ENCODE measurements at places on chromosomes 2 and 18.

- no peak for DNase-seq
Measured at GRCh38 chr18:47317824-47318508, 66.5 kb upstream of the SKOR2 start.

DNA sequence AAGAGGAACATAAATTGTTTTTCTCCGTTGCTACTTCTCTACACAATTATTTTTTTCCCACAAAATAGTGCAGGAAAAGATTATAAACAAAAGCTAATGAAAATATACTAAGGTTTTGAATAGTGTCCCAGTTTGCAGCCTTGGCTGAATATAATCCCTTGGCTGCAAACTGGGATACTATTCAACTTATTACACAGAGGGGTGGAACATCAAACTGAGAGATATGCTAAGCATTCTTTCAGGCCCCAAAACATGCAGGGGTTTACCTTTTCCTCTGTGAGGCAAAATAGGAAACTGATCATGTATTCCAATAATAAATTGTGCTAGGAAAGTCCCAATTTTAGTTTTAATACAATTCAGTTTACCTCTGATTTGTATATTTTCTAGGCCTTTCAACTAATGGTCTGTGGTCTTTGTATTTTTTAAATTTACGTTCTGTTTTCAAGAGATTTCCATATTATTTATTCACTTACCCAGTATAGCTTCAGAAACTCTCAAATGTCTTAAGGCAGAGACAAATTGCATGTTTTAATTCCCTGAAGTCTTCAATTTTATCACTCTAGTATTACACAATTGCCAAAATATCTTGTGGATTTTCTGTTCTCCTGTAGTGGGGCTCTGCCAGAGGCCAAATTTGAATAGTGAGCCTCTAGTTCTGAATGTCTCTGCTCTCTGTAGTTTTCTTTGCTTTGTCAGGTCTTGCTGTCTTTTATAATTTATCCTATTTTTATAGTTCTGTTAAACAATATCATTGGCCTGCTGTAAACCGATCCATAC, 63.9 kb downstream of the PPP1R1C start:
- DNase-seq = no peak

- no peak for DNase-seq
Measured at GRCh38 chr2:102044967-102045489, 53.3 kb downstream of the IL1R2 start.

DNA sequence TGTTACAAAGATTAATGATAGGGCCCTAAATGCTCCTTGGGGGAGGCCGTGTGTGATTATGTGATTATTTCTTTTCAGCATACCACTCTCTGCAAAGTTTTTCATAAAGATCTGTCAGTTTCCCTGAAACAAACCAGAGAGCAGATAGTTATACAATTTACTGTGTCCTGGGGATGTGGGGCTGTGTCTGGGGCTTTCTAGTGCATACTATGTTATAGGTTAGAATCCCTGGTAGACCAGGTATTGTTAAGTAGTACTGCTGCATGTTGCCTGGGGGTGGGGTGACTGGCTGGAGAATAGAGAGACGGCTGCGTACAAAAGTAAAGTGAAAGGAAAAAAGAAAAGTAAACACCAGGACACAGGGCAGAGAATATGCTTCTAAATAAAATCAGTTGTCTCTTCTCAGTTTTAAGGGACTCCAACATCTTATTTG, 3.3 kb upstream of the CCBE1 start:
- DNase-seq = no peak

DNA sequence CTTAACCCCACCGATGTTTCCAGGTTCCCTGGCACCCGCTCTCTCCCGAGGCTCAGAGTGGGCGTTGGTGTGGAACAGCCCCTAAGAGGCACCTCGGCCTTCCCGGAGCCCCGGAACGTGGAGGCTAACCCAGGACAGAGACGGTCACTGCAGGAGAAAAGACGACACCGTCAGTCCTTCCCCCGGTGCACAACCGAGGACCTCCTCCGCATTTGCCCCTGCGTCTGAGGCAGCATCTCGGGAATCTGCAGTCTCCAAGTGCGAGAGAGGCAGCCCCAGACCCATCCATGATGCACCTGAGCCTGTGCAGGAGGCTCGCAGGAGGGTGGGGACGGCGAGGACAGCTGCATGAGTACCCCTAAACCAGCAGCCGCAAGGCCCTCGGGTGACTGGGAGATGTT, 204.9 kb upstream of the SALL3 start:
- no peak for DNase-seq

All from inflammatory macrophage treated with lipopolysaccharide for 4 hours (primary cell).